ENCODE measurements at places on chromosomes 3 and 15. TPM values are rescaled to one million over a fixed set of nuclear protein-coding genes. Genes with fewer than 3 reads are reported as not detected.

Gene PAK6
- not detected for total RNA-seq

Gene GATM
- not detected for total RNA-seq

Gene TMEM212
- not detected for total RNA-seq

Gene CFAP161
- 0.19 TPM for total RNA-seq

Gene RHCG
- total RNA-seq, result under 0.01 TPM

Gene PLA1A
- 20.3 TPM for total RNA-seq

Gene TUSC7
- not detected for total RNA-seq

Gene C3orf62
- 2.0 TPM for total RNA-seq

Gene RTP4
- 2.8 TPM for total RNA-seq

Gene CLDN18
- not detected for total RNA-seq

Gene GAP43
- total RNA-seq, result not detected

Gene TTC21A
- 1.3 TPM for total RNA-seq

Gene PYGO1
- 0.32 TPM for total RNA-seq

Gene NFKBIZ
- 63.2 TPM for total RNA-seq

Gene CELSR3
- 0.49 TPM for total RNA-seq

Gene GOLGA8T
- 0.13 TPM for total RNA-seq

Gene FAM107A
- 13.9 TPM for total RNA-seq

Gene UBE2E1
- 114 TPM for total RNA-seq

Gene GABRB3
- total RNA-seq, result not detected

Gene KLHL40
- not detected for total RNA-seq

Gene IL20RB
- total RNA-seq, result 0.16 TPM

Gene RPL32
- total RNA-seq, result 967 TPM

Gene ITGB5
- total RNA-seq, result 147 TPM

Gene MCTP2
- 13.4 TPM for total RNA-seq

Gene TM4SF18
- total RNA-seq, result 498 TPM

Gene ERICH6
- total RNA-seq, result not detected
